ENCODE measurements at places on chromosomes 16 and 17.
A peak's percentile ranks its signal among the peaks of the same experiment; 100 is the strongest.

DNA sequence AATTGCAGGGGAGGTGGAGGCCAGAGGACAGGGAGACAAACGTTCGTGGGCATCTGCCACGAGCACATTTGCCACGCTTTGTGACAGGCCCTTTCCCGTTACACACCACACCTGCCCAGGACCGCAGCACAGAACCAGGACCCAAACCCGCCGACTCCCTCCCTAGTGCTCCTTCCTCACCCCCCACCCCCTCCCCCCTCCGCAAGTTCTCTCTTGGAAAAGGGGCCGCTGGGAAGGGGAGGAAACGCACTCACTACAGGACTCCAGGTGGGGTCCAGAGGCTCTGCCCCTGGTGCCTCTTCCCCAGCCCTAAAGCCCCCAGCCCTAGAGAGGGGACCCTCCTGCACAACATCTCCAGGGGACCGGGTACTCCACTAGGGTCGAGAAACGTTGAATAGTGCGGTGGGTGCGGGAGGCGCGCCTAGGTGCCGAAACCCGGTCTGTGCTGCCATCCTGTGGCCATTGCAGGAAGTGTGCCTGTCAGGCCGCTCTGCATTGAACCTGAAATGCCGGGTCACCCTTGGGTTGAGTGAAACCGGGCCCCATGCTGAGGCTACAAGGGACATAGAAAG is 21.9 kb upstream of the EIF1 start:
- DNase-seq = peak; percentile 82

DNA sequence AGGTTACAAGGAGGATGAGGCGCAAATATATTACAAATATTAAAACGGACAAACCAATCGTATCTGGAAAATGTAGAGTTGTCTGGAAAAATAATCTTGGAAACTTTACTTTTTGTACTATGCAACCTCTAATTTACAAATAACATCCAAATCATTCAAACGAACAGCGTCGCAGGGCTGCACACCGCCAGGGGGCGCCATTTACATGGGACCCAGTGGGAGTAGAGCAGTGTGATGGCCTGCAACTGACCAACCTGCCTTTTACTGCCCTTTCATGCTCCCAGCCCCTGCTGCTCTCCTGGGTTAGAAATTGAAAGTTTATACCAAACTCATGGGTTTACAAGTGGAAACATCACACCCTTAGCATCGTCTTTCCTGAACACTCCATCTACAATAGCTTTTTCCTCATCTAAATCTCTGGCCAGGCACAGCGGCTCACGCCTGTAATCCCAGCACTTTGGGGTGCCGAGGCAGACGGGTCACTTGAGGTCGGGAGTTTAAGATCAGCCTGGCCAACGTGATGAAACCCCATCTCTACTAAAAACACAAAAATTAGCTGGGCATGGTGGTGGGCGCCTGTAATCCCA is 10.0 kb downstream of the PITPNC1 start:
- peak; percentile 67 for DNase-seq

DNA sequence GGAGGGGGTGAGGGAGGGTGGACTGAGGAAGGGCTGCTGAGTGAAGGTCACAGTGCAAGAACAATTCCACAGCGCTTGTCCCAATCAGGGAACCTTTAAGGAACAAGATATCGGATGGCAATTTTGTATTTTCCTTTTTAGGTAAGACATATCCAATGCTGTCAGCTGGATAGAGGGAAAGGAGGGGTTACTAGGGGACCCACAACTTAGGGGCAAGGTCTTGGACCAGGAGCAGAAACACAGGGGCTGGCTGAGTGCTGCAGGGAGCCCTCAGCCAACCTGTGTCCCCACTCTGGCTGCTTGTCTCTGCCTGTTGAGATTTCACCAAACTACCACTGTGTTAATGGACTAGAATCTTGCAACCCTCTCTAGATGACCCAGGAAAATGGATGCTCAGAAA is 47.6 kb downstream of the AKAP1 start:
- no peak for DNase-seq

- no peak for DNase-seq
Measured at GRCh38 chr16:82049484-82049883, 14.4 kb downstream of the HSD17B2 start.

GRCh38 chr16:67845291-67846062 is 1.3 kb upstream of the NUTF2 start:
- DNase-seq = no peak

DNA sequence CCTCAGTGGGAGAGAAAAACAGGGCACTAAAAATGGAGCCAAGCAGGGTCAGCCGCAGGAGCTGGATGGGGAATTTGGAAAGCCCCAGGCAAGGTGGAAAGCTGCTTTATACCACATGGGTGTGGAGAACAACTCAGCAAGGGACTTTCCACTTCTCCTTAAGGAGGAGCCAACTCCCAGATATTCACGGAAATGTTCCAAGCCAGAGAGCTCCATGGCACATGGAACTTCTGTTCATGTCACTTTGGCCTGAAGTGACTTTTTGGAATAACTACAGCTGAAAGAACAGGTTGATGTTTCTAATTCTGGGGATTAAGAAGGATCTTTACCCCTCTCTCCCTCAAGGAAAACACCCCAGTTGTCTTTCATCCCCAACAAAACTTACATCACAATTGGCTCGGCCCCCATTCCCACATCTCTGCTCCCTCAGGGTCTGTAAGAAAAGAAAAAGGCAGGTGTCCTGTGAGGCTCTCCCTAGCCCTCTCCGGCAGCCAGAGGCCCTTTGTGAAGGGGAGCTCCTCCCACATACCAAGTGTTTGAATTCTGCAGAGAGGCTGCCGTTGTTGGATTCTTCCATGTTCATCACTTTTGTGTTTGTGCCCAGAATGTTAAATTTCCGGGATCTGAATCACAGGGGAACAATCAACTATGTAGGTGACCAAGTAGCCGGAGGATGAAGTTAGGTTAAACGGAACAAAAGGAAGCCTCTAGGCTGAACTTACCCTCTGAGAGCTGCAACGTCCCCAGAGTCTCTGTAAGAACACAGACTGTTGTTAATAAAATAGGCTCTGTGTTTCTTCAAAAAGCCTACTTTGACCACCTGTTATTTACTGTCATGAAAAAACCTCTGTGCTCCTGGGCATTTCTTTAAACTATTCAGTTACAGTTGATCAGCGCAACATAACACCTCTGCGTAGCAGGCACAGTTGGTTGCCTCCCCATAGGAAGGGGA is 41.0 kb downstream of the STAT5A start:
- no peak for DNase-seq

DNA sequence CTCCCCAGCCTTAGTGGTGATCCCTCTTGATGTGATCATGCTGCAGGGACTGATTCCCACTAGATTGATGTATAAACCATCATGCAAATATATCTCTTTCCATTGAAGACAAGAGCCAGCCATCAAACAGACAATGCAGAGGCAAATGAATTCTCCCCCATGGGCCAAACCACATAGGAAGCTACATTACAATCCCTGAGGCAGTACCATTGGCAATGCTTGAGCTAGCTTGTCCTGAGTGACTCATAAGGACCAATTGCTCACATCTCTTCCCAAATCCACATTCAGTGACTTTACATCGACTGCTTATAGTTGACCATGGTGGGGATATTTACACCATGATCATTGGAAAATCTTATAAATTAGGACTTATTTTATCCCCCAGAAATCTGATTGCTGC is 242.2 kb downstream of the SHISA9 start:
- no peak for DNase-seq

- no peak for DNase-seq
Measured at GRCh38 chr17:38984666-38985065, 17.5 kb upstream of the FBXO47 start.

GRCh38 chr16:31127182-31127581 is 8.3 kb downstream of the PRSS8 start:
- DNase-seq = no peak

DNA sequence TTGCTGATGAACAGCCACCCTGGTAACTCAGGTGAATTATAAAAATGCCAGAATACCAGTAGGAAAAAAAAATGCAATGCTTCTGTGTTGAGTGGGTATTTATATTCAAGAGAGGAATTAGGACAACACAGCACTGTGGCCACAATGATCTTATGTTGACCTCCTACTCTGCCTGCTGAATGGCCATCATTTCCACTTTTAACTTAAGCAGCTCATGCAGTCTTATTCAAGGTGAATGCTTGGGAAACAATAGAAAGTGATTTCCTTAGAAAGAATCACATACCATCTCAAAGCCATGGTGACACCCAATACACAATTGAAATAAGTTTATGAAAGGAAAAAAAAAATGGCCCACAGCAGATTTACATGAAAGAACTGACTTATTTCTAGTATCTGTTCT is 224.0 kb downstream of the CDH8 start:
- no peak for DNase-seq

DNA sequence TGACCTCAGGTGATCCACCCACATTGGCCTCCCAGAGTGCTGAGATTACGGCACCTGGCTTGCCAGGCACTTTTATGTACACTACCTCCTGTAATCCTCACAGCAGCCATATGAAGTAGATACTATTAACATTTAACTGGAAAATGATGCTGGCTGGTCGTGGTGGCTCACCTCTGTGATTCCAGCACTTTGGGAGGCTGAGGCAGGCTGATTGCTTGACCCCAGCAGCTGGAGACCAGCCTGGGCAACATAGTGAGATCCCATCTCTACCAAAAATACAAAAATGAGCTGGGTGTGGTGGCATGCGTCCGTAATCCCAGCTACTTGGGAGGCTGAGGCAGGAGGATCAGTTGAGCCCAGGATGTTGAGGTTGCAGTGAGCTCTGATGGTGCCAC is 2.0 kb upstream of the MAPK3 start:
- no peak for DNase-seq

- no peak for DNase-seq
Measured at GRCh38 chr17:80382956-80383355, 32.0 kb upstream of the ENDOV start.

DNA sequence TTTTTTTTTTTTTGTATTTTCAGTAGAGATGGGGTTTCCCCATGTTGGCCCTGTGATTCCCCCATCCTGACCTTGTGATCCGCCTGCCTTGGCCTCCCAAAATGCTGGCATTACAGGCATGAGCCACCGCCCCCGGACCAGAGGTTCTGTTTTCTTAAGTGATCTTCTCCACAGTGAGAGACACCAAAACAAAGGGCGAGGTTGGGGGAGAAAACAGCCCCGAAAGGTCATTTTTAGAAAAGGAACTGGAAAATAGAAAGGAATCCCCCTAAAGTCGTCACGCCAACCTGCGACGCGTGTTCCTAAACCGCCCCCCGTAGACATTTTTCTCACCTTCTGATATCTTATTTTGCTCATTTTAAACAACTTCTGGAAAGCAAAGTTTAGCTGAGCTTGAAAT is 6.1 kb upstream of the AXIN2 start:
- DNase-seq = no peak

GRCh38 chr16:12083631-12084030 is 107.1 kb downstream of the SNX29 start:
- no peak for DNase-seq

GRCh38 chr17:79562931-79563210 is 48.0 kb downstream of the RBFOX3 start:
- no peak for DNase-seq

- DNase-seq = no peak
Measured at GRCh38 chr17:7626956-7627249, 718 bp downstream of the SAT2 start.
